Caudate nucleus (tissue), 63 donors: ENCODE measurements at places on chromosomes 3 and 15.

- no peak for DNase-seq
These were observed 18.8 kb downstream of the NBEAL2 start for GRCh38 chr3:46998121-46998851.

GRCh38 chr15:68874788-68875187 is 54.1 kb upstream of the ANP32A start:
- DNase-seq = no peak

DNA sequence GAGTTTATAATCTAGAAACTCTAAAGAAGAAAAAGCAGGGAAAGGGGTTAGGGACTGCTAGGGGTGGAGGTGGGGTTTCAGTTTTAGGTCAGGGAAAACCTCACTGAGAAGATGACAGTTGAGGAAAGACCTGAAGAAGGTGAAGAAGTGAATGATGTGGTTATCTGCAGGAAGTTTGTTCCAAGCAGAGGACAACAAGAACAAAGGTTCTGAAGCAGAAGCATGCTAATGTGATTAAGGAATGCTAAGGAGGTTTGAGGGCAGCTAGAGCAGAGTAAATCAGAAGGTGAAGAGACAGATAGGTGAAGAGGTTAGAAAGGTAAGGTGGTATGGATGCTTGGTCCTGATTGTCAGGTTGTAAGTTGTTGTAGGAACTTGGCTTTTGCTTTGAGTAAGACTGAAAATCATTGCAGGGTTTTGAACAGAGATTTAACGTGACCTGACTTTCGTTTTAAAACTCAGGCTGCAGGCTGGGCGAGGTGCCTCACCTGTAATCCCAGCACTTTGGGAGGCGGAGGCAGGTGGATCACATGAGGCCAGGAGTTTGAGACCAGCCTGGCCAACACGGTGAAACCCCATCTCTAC is 8.6 kb downstream of the OXSR1 start:
- DNase-seq = no peak

DNA sequence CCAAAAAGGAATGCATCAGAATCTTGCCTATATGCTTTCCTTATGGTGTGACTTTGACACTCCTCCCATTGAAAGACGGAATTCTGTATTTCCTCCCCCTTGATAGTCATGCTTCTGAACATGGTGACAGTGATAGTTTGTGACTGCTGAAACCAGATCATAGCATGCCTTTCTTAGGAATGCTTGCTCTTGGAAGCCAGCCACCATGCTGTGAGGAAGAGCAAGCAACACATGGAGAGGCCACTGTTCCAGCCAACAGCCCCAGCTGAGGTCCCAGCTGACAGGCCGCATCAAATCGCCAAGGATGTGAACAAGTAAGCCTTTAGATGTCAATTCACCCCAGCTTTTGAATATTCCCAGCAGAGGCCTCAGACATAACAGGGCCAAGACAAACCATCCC is 100.1 kb downstream of the IGF2BP2 start:
- no peak for DNase-seq

DNA sequence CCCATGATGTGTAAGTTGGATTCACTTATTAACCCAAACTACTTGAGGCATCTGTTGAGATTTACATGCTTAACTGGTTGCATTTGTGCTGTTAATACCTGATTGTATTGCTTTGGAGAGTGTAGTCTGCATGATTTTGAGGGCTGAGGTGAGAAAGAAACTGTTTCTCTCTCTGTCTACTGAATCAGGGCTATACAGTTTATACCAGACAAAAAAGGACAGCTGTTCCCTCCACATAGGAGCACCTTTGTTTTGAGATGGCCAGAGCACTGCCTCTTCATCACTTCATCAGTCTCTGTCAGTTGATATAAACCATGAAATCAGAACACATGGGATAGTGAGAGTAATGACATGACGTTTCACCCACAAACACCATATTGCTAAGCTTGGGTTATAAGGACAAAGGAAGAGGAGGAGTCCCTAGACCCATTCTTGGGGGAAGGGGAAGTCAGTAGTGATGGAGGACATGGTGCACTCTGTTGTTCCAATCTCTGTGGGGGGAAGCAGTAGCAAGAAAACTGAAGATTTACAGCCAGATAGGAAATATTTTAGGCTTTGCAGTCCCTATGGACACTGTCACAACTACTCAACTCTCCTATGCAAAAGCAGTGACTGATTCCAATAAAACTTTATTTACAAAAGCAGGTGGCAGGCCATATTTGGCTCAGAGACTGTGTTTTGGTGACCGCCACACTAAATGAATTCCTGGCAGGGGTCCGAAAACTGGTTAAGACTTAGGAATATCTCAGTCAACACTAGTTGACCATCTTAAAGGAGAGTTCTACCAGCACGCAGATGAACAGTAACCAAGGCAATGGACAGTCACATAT is 123.9 kb upstream of the NR2E3 start:
- no peak for DNase-seq

DNA sequence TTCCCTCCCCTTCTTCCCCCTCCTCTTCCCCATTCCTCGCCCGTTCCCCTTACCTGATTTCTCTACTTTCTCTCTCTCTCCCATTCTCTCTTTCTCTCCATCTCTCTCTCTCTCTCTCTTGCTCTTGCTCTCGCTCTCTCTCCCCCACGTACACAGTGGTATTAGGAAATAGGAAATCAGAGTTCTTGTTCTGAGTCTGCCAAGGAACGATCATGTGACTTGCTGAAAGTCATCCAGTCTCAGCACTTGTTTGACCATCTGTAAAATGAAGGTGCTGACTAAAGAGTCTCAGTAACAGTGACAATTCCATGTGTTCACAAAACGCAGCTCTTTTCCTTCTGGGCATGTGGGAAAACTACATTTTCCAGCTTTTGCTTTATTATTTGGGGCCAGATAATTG is 445.0 kb upstream of the TGFBR2 start:
- DNase-seq = no peak

GRCh38 chr3:46917257-46917656 is 39.7 kb downstream of the PTH1R start:
- DNase-seq = no peak

- DNase-seq = no peak
These were observed 124.2 kb upstream of the ADPGK start for GRCh38 chr15:72907733-72908132.

GRCh38 chr3:10335190-10335738 is 14.4 kb upstream of the SEC13 start:
- DNase-seq = no peak

DNA sequence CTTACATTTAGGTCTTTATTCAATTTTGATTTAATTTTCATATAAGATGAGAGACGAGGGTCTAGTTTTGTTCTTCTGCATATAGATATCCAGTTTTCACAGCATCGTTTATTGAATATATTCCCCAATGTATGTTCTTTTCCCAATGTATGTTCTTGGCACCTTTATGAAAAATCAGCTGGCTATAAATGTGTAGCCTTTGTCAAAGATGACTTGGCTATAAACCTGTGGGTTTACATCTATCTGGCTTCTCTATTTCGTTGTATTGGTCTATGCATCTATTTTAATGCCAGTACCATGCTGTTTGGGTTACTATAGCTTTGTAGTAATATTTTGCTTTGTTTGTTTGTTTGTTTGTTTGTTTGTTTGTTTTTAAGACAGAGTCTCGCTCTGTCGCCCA is 11.7 kb upstream of the IREB2 start:
- DNase-seq = no peak

- no peak for DNase-seq
These were observed 44.0 kb downstream of the SMAD3 start for GRCh38 chr15:67109141-67110034.

GRCh38 chr3:151562891-151563290 is 102.0 kb upstream of the IGSF10 start:
- DNase-seq = no peak

- DNase-seq = no peak
These were observed 36.0 kb downstream of the FBLN2 start for GRCh38 chr3:13584901-13585300.

DNA sequence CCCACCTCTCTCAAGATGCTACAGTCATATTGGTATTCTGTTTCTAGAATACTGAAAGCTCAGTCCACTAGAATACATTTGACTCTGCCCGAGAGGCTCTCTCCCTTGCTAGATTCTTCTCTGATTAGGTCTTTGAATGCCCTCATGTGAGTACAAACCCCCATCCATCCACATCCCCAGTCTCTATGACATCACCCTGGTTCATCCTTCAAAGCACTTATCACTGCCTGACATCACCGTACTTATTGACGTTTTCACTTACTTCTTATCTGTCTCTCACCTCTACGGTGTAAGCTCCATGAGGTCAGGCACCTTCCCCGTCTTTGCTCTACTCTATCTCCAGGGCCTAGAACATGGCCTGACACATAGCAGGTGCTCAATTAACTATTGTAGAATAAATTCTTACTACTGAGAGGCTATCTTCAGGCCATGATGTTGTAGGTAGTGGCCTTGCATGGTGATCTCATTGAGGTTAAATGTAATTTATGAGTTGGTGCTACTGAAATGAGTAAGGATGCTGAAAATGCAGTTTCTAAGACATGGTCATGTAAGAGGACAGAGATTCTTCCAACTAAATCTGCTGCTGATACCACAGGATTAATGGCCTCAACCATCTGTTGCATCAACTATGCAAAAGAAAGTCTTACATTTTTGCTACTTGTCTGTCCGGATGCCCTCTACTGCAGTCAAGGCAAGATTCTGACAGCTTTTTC is 26.8 kb downstream of the EOGT start:
- DNase-seq = no peak

GRCh38 chr3:39234651-39235050 is 42.3 kb upstream of the XIRP1 start:
- DNase-seq = no peak

- no peak for DNase-seq
These were observed 21.4 kb upstream of the ZBTB47 start for GRCh38 chr3:42632146-42632545.

DNA sequence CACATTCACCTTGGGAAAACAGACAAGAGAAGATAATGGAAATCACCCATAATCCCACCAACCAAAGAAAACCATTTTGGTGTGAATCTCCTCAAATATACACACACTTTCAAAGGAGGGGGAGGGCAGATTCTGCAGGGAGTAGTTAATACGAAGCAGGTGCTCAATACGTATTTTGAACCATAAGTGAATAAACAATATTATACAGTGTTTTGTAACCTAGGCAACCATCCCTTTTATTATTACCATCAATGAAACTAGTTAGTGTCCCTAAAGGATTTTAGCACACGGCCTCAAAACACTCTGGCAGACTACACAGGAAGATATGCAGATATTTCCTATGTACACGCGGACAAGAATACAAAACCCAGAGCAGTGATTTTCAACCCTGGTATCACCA is 6.1 kb downstream of the OSBPL10 start:
- no peak for DNase-seq

DNA sequence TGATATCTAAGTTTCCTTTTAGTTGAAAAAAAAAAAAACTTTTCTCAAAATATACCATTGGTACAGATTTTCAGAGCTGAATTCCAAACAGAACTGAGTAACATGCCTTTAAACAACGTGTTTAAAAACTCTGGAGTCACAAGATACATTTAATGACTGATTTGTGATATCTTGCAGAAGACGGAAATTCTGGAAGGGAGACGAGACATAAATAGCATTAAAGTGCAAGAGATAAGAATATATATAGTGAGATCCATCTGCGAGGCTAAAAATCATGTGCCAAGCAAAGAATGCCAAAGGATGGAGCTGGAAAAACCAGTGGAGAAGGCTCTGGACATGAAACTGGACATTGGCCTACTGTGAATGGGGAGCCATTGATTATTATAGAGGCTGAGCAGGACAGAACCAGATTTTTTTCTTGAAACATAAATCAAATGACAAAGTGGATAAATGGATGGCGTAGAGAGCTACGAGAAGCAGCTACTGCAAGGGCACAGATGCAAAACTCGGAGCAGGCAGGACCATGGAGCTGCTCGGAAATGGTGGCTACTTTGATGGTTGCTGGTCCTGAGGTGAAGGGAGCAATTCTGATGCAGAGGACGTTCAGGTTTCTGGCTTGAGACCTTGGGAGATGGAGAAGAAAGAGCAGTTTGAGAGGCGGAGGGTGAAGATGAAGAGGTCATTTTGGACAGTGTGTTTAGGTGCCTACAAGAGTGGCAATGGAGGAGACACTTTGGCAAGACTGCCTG is 88.8 kb downstream of the CPN2 start:
- DNase-seq = no peak

DNA sequence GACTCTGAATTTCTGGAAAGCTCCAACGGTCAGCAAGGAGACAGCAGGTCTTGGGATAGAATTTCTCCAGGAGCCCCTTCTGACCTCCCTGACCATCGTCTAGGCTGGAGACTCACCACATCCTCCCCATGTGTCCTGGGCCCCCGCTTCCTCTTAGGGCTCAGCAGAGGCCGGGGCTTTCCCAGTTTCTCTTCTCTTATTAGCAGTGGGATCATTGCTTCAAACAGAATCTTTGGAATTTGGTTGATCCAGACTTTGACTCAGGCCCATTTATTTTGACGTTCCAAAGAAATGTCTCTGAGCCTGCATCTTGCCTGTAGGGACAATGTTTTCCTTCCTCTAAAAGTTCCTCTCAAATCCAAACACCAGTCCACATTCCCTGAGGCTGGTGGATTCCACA is 38.4 kb upstream of the SLC6A6 start:
- no peak for DNase-seq

DNA sequence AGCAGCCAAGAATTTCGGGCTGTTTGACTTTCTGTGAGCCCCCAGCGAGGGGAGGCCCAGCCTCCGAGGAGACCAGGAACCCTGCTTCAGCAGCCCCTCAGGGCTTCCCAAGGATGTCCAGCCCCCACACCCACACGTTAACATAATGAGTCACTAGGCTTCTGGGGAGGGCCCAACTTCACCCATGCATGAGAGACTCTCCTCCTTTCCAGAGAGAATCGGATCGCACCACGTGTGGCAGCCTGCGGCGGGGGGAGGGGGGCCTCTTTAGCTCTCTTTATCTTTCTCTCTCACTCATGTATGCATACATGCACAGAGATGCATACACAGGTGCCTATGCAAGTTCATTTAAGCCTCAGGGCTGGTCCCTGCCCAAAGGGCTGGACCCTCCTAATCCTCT is 3.1 kb upstream of the AP2M1 start:
- no peak for DNase-seq

- no peak for DNase-seq
These were observed at the start of gene CILP for GRCh38 chr15:65210770-65211481. TSS of gene CILP (minus strand) at chr15:65211473. CDS start at chr15:65209755, 1,718 bp downstream.

DNA sequence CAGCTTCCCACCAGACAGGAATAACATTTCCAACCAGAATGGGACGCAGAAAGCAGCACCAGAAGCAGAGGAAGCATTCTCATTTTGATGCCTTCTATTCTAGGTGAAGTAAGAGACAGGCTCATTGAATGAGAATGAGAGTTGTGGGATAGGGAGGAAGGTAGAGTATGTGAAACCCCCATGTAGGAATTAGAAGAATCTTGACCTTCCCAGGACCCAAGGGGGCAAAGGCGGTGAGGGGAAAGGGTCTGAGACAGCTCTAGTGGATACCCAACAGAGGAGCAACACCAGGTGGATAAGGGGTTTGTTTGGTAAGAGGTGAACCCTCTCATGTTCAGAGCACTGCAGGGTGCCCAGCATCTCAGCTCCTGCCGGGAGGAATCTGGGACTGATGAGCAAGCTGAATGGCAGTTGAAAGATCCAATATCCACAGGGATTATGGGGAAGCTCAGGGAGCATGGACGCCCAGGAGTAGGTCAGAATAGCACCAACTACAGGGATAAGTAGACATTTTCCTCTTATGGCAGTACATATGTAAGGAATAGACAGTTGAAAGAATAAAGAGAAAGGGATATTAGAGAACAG is 77.0 kb downstream of the PLCL2 start:
- DNase-seq = no peak

GRCh38 chr3:189530822-189531221 is 100.4 kb upstream of the TP63 start:
- no peak for DNase-seq
